Right lung (tissue), 10 donors: ENCODE measurements at places on chromosomes 1 and 21. TPM values are rescaled to one million over a fixed set of nuclear protein-coding genes. Genes with fewer than 3 reads are reported as not detected.

TRAF3IP3 gene
- 3.4 TPM for polyA plus RNA-seq

DNA sequence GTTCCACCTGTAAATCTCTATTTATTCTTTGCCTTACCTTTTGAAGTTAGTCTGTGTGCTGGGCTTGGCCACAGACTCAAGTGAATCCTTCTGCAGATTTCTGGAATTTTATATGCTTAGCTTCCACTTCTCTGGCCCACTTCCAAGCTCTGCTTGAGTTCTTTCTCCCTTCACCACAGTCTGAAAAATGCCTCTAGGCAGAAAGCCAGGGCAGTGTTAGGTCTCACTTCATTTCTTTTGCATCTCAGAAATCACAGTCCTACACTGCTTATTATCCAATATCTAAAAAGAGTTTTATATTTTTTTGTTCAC is 48.9 kb downstream of the INKA2 start:
- peak; percentile 86 for DNase-seq

- DNase-seq: no peak
These were observed 16.4 kb downstream of the HEYL start for GRCh38 chr1:39623053-39623452.

KRTAP22-1 gene
- not detected for polyA plus RNA-seq

GRCh38 chr1:227757781-227758180 is 22.5 kb downstream of the SNAP47 start:
- DNase-seq: no peak
